ENCODE measurements at places on chromosomes 4 and X.
A peak's percentile ranks its signal among the peaks of the same experiment; 100 is the strongest.

- DNase-seq: no peak
Measured at GRCh38 chr4:112735474-112735951, 98.6 kb downstream of the LARP7 start.

DNA sequence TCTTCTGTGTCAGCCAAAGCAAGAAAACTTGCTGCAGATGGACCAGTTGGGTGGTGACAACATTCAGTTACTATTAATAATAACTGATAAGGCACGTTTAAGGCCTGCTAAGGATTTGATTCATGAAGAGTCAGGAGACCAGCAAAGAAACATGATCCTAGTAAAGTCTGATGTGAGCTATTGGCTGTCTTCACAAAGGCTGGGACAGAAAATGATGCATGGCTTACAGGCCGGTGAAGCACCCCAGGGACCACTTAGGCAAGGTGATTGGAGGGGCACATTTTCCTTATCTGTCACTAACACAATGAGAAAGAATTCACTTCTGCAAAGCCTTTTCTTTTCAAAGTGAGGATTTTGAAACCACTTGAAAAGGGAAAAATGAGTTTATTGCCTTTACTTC, 65.4 kb upstream of the TRPC3 start:
- DNase-seq: no peak

DNA sequence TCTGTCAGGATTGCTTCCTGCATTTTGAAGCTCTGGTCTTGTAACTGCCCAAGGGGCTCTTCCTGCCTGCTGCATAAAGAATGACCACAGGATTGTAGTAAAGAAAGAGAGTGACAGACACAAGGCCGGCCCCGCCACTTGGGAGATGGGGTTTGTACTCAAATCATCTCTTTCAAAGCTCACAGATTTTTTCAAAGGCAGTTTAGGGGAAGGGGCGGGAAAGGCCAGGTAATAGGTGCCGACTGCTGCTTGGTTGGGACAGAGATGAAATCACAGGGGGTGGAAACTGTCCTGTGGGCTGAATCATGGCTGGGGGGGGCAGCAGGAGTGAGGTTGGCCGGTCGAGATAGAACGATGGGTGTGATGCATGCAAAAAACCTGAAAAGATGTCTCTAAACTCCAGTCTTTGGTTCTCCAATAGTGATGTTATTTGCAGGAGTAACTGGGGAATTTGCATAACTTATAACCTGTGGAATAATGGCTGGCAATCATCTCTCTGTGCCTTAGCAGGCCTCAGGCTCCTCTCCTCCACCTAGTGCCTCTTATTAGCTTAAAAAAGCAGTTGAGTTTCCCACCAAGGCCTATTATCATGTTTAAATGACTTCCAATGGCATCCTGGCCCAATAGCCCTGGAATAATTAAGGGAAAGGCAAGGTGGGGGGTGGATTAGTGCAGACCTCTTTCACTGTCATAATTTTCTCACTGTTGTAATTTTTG, 778.4 kb upstream of the FRG1 start:
- no peak for DNase-seq

DNA sequence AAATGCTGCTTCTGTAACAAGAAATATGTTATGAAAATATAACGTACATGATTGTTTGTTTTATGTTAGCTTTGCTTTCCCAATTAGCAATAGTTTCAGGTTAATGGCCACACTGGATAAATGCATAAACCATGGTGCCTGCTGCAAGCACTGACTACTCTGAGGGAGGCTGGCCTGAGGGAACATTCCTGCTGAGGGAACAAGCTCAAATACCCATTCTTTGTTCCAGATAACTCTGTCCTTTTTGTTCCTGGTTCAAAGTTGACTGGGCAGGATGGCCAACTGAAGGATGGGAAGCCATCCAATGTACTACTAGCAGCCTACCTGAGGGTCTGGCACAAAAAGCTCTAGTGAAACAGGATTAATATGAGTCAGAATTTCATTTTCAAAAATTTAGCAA, 37.5 kb downstream of the NUP62CL start:
- peak; percentile 8 for DNase-seq

GRCh38 chr4:159003420-159004253, 99.2 kb upstream of the RAPGEF2 start:
- DNase-seq: peak; percentile 83

DNA sequence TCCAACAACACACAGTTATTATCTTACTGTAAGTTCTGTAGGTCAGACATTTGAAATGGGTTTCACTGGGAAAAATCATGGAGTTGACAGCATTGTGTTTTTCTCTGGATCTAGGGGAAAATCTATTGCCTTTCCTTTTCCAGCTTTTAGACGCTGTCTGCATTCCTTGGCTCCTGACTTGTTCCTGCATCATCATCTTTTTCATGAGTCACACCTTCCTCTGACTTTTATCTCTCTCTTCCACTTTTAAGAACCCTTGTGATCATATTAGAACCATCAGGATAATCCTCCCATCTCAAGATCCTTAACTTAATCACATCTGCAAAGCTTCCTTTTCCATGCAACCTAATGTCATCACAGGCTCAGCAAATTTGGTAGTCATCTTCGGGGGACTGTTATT, 1454.8 kb downstream of the RPA4 start:
- no peak for DNase-seq

GRCh38 chr4:183291070-183291469, 29.0 kb downstream of the CLDN22 start:
- DNase-seq: no peak

GRCh38 chrX:10254739-10255138, 98.0 kb downstream of the CLCN4 start:
- peak; percentile 9 for DNase-seq

GRCh38 chrX:70338290-70338689, 48.4 kb downstream of the KIF4A start:
- DNase-seq: no peak

DNA sequence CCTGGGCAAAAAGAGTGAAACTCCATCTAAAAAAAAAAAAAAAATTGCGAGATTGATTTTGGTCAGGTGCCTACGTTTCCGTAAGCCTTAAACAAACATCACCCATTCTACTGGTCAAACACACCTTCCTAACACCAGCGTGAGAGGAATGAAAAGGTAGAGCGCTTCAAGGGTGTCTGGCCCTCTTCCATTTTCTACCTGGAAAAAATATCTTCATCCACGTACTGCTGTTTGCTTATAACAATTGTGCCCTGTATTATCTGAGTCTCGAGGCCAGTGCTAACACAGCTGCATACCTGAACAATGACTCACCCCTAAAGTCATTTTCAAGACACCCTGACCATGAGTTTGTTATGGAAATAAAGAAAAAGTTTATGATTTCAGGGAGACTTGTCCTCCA, 13.9 kb downstream of the TMSB4X start:
- no peak for DNase-seq

DNA sequence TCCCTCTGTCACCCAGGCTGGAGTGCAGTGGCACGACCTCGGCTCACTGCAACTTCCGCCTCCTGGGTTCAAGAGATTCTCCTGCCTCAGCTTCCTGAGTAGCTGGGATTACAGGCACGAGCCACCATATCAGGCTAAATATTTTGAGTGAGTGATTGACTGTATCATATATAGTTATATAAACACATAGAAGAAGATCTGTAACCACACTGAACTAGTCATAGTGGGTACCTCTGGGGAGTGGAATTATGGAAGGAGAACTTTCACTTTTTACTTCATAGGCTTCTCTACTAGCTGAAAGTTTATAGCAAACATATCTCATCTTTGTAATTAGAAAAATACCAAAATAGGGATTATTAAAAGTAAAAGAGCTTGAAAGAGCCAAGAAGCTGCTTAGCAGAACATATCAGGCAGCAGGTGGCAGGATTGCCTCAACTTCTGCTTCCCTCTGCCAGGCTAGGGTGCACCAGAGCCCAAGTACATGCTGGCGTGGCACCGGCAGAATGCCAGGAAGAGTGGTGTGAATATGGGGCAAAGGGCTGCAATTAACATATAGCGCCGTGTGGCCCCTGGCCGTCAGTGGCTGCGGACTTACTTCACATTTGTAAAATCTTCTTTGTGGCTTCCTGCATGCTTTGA, 39.5 kb upstream of the CD40LG start:
- peak; percentile 76 for DNase-seq

DNA sequence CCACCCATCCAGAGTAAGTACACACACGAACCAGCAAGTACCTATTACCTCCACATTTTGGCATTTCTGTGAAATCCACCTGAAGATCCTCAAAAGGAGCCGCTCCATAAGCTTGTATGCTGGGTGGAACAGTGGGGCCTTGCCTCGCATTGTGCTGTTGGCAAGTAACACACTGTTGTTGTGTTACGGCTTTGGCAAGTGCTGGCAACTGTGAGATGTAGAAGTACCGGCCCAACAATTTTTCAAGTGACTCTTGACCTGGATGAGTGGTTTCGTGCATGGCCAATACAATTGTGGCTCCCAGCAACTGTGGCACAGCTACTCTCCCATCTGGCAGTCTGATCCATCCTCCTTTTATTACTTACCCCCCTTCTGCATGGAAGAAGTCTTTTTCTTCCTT, 128.7 kb downstream of the CCNB3 start:
- DNase-seq: no peak

DNA sequence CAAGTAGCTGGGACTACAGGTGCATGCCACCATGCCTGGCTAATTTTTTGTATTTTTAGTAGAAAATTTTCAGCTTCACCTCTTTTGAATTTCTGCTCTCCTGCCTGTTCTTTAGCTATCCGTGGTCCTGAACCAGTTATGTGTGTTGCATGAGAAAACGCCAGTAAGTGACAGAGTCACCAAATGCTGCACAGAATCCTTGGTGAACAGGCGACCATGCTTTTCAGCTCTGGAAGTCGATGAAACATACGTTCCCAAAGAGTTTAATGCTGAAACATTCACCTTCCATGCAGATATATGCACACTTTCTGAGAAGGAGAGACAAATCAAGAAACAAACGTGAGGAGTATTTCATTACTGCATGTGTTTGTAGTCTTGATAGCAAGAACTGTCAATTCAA, 13.9 kb downstream of the ALB start:
- peak; percentile 10 for DNase-seq

GRCh38 chrX:40558590-40558989, 22.2 kb upstream of the ATP6AP2 start:
- DNase-seq: no peak

DNA sequence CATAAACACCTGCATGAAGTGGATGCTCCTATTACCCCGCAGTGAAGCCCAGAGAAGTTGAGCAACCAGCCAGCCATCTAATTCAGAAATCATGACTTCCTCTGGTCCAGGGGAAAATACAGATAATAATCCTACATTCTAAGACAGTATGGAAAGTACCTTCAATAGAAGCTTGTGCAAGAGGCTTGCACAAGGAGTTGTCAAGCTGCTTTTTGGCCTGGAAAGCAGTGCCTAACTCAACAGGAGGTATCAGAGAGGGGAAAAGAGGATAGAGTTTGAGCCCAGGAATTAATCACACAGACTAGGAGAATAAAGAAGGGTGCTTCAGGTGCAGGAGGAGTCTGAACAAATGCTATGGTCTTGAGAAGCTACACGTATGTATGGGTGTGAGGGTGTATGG, 26.7 kb downstream of the TMEM192 start:
- DNase-seq: no peak

DNA sequence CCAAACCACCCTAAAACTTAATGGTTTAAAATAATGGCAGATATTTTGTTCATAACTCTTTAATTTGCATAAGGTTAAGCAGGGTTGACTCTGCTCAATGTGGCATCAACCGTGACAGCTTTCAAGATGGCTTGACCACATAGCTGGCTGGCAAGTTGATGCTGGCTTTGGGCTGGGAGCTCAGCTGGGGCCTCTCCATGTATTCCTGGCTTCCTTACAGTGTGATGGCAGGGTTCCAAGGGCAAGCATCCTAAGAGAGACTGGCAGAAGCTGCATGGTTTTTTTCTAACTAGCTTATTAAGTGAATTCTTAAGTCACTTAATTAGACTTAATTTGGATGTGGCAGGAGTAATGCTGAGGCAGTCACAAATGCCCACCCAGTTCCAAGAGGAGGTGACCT, 4.5 kb downstream of the RP2 start:
- no peak for DNase-seq

DNA sequence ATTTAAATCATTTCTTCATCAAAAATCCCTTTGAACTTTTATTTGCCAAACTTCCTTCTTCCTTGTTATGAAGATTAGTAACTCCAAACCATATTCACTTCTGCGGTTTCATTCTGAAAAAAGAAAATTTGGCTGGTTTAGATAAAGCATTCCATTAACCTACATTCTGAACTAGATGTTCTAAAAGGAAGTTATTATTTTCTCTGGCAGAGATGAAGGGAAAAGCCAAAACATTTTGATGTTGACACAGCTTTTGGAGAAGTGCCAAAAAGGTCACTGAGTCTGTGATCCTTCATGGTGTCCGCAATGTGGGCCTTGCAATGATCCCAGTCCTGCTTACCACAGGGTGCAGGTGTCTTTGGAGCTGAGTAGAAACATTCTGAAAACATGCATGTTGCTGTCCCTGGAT, 36.0 kb downstream of the CXCL8 start:
- peak; percentile 42 for DNase-seq

- DNase-seq: no peak
Measured at GRCh38 chr4:100314057-100314456, 123.8 kb upstream of the DDIT4L start.

DNA sequence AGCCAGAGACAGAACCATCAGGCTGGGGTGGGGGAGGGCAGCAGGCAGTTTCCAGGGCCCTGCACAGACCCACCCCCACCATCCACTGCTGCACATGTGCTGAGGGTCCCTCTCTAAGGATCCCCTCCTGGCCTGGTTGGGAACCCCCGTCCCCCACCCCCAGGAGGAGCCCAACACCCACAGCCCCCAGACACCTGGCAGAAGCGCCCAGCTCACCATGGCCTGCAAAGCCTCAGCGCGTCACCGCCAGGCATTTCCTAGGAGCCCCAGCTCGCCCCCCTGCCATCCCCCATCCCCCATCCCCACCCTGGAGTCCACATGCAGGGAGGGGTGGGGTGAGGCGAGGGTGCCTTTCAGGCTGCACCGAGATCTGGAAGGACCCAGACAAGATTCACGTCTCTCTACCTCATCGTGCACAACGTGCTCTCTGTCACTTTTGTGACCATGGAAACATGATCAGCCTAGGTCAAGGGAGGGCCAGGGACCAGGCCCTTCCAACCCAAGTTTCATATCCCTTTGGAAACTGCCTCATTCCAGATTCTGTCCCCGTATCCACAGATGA, 9.3 kb downstream of the MXD4 start:
- no peak for DNase-seq

Measured in hematopoietic multipotent progenitor cell treated with erythropoietin and hydrocortisone succinate and interleukin-3 and kit ligand, for 8 days (in vitro differentiated cells).